ENCODE measurements at places on chromosomes 11 and 22.

GRCh38 chr22:20040327-20041200 is 19.7 kb downstream of the TANGO2 start:
- no peak for DNase-seq

DNA sequence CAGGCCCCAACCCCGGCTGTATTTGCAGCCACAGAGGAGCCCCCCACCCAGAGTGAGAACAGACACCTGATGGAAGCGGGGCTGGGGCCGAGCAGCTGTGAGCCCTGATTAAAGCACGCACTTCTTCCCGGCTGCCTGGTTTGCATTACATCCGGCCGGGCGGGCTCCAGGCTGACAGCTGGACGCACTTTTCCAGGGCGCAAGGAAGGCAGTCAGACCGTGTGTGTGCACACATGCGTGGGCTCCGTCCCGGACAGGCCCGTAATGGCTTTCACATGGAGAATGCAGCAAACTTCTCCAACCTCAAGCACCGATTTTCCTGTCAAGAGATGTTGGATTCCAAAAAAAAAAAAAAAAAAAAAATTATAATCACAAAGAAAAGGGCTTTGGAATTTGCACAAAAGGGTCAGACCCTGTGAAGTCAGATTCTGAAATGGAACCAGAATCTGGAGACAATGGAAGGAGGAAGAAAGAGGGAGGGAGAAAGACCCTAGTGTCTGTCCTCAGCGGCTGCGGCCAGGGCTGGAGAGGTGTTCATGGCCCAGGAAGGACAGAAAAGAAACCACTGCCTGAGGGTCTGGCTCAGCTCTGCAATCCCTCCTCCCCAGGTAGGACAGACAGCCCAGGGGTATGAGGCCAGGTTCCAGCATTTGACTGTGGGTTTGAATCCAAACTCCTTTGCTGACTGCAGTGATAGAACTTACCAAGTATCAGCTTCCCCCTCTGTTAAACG is 365.5 kb downstream of the MN1 start:
- peak; percentile 58 for DNase-seq

DNA sequence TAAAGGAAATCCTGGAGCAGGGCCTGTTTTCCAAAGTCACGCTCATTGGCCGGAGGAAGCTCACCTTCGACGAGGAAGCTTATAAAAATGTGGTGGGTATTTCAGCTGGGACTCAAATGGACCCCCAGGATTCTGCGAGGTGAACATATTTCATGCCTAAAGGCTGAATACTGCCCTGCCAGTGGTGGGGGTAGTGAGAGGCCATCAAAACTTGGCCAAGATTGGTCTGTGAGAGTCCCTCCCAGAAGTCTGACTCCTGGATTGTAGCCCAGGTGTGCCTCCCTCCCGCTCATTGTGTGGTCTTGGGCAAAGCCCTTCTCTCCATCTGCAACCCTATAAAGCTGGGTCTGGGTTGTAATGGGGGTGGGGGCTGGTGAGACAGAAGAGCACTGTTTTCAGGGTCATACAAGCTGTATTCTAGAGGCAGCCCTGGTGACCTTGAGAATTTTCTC is 853 bp downstream of the HTATIP2 start:
- DNase-seq, result no peak

DNA sequence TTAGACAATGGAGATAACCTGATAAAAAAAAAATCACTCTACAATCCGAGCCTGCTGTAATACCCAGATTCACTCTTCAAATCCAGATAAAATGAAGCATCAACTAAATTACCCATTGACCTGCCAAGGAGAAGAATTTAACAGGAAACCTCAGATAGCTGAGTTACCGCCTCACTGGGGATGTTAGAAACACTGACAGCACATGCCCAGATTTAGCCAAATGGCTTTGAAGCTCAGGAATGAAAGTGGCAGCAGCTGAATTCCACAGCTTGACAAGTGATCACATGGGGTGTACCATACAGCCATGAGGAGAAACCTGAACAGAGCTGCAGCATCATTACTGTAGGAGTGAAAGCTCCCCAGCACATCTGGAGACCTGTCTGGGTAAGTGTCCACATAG is 807.6 kb downstream of the DLG2 start:
- DNase-seq, result peak; percentile 9

- peak; percentile 84 for DNase-seq
These were observed 19.5 kb downstream of the PIK3IP1 start for GRCh38 chr22:31272522-31273446.

GRCh38 chr22:39999144-39999757 is 4.5 kb downstream of the FAM83F start:
- peak; percentile 97 for DNase-seq

- no peak for DNase-seq
These were observed 117.6 kb upstream of the FGF3 start for GRCh38 chr11:69936771-69937170.

DNA sequence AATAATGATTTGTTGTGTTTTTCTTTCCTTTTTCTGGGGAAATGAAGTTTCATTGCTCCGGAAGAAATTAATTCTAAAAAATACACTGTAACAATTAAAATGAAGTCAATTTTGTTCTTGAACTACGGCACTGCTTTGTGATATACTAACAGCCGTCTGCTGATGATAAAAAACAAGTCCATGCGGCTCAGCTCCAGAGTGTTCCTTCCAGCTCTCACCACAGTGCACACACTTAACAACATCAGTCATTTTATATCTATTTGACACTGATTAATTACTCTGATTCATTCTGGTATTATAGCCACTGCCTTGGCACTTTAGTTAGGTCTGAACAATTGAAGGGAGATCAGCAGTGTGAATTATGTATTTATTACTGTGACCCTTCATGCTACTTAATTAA is 97.4 kb upstream of the SLC6A5 start:
- DNase-seq, result no peak

Data from choroid plexus epithelial cell (primary cell).